ENCODE measurements at places on chromosomes 7 and 10. TPM values are rescaled to one million over a fixed set of nuclear protein-coding genes. Genes with fewer than 3 reads are reported as not detected.

ACTA2 gene
- 41.7 TPM for total RNA-seq

SRGN gene
- total RNA-seq: 288 TPM

TRPV5 gene
- not detected for total RNA-seq

AKR1C8 gene
- not detected for total RNA-seq

PVRIG gene
- total RNA-seq: 1.4 TPM

PRKG1 gene
- not detected for total RNA-seq

WIPF3 gene
- 0.27 TPM for total RNA-seq

FKBP6 gene
- total RNA-seq: not detected

CLRN3 gene
- not detected for total RNA-seq

FMC1 gene
- total RNA-seq: 48.3 TPM

COL13A1 gene
- total RNA-seq: not detected
